Fibroblast of lung (primary cell): ENCODE measurements at places on chromosomes 3 and 15. TPM values are rescaled to one million over a fixed set of nuclear protein-coding genes. Genes with fewer than 3 reads are reported as not detected.

- no peaks in the 10 kb centered on the region for H3K4me1 ChIP-seq
- H3K4me3 ChIP-seq: no peak overlapping the region
- DNase-seq: peak; percentile 82
- H3K27ac ChIP-seq: no peak overlapping the region
- H3K36me3 ChIP-seq: no peaks in the 10 kb centered on the region
Measured at GRCh38 chr3:190265796-190266195, 56.5 kb downstream of the CLDN1 start.

DNA sequence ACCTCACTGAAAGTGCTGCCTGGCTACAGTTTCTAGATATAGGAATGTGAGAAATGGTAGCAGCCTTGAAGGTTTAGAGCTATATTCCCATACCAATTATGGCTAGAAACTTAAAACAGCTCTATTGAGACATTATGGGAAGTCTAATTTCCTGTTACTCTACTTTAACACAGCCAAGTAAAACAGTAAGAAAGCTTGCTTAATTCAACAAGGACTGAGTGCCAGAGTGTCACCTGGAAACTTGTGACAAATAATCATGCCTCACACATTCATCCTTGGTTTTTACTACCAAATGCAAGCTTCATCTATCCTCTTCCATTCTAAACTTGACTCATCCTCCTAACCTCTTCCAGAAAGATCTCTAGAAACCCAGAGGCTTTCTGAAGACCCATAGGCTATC, 41.7 kb downstream of the UBE3A start:
- H3K4me3 ChIP-seq: no peak overlapping the region
- H3K27ac ChIP-seq: no peak overlapping the region
- no peaks in the 10 kb centered on the region for H3K27me3 ChIP-seq

IGF2BP2 gene
- total RNA-seq: 26.2 and 46.1 TPM in 2 replicates

DNA sequence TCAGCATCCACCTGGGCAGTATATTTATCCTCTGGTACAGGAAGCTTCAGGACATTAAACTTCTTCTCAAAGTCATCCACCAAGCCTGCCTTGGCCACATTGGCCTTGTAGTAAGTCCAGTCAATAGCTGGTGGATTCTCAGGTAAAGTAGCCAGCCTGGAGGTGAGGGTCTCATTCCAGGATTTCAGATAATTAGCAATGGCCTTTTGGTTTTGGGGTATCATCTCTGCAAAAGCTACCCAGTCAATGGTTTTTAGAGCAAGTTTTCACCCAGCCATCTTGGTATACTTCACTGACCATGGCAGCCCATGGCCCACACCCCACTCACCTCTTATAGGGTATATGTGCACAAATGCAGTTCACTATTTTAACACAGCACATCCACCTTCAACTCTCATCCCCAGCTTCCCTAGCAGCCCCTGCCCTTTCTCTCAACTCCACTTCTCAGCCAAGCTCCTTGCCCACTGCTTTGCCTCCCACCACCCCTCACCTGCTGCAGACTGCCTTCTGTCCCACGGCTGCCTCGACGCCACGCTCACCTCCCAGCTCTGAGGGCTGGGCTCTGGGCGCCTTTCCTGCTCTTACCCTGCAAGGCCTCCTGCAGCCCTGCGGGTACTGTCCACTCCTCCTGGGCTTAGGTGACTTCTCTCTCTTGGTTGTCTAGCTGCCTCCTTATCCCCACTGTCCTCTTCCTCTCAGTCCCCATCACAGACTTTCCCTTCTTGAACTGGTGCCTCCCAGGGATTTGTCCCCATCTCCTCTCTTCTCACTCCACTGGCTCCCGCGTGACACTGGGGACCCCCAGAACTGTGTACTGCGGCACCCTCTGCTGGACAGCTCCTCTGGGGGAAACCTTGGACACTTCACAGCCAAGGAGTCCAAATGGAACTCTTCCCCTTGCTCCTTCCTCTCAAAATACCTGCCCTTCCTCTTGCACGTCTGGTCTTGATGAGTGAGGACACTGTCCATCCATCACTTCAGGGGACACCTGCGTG, 1.7 kb upstream of the TGM5 start:
- no peaks in the 10 kb centered on the region for H3K4me1 ChIP-seq
- DNase-seq: no peak
- H3K27ac ChIP-seq: no peak overlapping the region
- H3K27me3 ChIP-seq: peaks cover 13% of the 10 kb centered on the region
- H3K36me3 ChIP-seq: no peaks in the 10 kb centered on the region

TEX55 gene
- total RNA-seq: not detected in 2 replicates

HACD3 gene
- 71.4 and 95.6 TPM in 2 replicates for total RNA-seq

- no peak for DNase-seq
- no peak overlapping the region for H3K27ac ChIP-seq
- no peaks in the 10 kb centered on the region for H3K4me1 ChIP-seq
Measured at GRCh38 chr3:106302451-106303221, 433.8 kb upstream of the CBLB start.

GRCh38 chr3:74066456-74066855, 441.7 kb upstream of the PDZRN3 start:
- H3K27ac ChIP-seq: no peak overlapping the region
- no peaks in the 10 kb centered on the region for H3K27me3 ChIP-seq
- no peak for DNase-seq
- no peak overlapping the region for H3K4me3 ChIP-seq

GRCh38 chr3:138452436-138452835, 18.0 kb downstream of the ESYT3 start:
- no peaks in the 10 kb centered on the region for H3K4me1 ChIP-seq
- peaks cover 8% of the 10 kb centered on the region for H3K27me3 ChIP-seq
- no peak overlapping the region for H3K4me3 ChIP-seq
- H3K36me3 ChIP-seq: no peaks in the 10 kb centered on the region
- no peak overlapping the region for H3K27ac ChIP-seq
- no peak for DNase-seq

- H3K4me1 ChIP-seq: no peaks in the 10 kb centered on the region
- DNase-seq: peak; percentile 61
- H3K27ac ChIP-seq: no peak overlapping the region
- H3K36me3 ChIP-seq: no peaks in the 10 kb centered on the region
- H3K27me3 ChIP-seq: no peaks in the 10 kb centered on the region
Measured at GRCh38 chr3:80213086-80213485, 445.3 kb upstream of the ROBO1 start.

GRCh38 chr15:47609693-47610092, 107.6 kb upstream of the SEMA6D start:
- no peak overlapping the region for H3K4me3 ChIP-seq
- H3K36me3 ChIP-seq: no peaks in the 10 kb centered on the region
- no peaks in the 10 kb centered on the region for H3K4me1 ChIP-seq
- no peak for DNase-seq
- H3K27ac ChIP-seq: no peak overlapping the region

TM6SF1 gene
- total RNA-seq: 2.3 and 3.6 TPM in 2 replicates

CLDN18 gene
- total RNA-seq: not detected in 2 replicates

GRCh38 chr3:84136425-84136824, 822.4 kb upstream of the CADM2 start:
- H3K4me3 ChIP-seq: no peak overlapping the region
- DNase-seq: peak; percentile 0
- H3K36me3 ChIP-seq: no peaks in the 10 kb centered on the region
- H3K27me3 ChIP-seq: no peaks in the 10 kb centered on the region
- H3K4me1 ChIP-seq: no peaks in the 10 kb centered on the region
- H3K27ac ChIP-seq: no peak overlapping the region

- no peak overlapping the region for H3K27ac ChIP-seq
- no peak for DNase-seq
- no peak overlapping the region for H3K4me3 ChIP-seq
Measured at GRCh38 chr3:37456781-37457180, 282.4 kb upstream of the LRRFIP2 start.

WNT7A gene
- not detected in 2 replicates for total RNA-seq

DNA sequence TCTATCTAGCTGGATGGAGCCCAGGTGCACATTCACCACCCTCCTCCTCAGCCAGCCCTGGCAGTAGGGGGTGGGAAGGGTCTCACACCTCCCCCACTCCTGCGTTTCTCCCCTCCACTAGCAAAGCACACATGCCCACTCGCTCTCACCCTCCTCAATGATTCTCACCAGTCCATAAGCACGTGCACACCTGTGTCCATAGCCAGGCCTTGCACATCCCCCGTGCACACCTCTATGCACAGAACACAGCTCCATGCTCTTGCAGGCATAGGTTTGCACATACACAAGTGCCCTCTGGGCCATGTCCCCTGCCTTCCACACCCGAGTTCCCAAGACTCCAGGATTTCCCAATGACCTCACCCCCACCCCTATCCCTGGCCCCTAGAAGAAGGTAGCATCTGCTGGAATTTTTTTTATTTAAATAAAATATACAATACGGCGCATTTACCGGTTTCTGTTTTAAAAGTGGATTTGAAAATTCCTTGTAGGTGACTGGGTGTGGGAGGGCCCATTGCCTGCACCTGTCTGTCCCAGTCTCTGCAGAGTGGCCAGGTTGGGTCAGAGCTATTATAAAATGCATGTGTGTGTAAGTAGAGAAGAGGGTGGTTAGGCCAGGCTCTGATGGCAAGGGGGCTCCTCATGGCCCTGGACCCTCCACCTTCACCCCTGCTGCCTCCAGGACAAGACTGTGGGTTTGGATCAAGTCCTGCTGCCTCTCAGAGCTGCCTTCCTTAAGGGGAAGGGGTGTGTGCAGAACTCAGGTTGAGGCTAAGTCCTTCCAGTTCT, 49.1 kb downstream of the HCN4 start:
- H3K4me1 ChIP-seq: no peaks in the 10 kb centered on the region
- no peak for DNase-seq
- H3K4me3 ChIP-seq: no peak overlapping the region
- no peak overlapping the region for H3K27ac ChIP-seq
- H3K36me3 ChIP-seq: no peaks in the 10 kb centered on the region
- peaks cover 3% of the 10 kb centered on the region for H3K27me3 ChIP-seq

CD80 gene
- under 0.01 TPM in 2 replicates for total RNA-seq

DNA sequence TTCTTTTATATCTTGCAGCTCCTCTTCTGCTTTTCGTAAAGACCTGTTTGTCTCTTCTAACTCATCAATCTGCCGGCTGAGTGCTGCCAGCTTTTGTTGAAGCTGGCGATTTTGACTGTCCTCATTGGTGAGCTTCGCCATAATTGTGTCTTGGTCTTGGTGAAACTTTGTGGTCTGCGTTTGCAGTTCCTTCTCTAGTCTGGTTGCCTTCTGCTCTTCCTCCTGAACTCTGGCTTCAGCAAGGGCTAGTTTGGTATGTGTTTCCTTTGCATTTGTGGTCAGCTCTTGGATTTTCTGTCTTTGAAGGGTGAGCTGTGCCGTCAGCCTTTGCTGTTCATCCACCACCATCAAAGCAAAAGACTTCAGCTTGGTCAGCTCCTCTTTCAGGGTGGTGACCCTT, 32.9 kb downstream of the CMSS1 start:
- no peak overlapping the region for H3K27ac ChIP-seq
- no peak for DNase-seq
- peaks cover 5% of the 10 kb centered on the region for H3K4me1 ChIP-seq

DNA sequence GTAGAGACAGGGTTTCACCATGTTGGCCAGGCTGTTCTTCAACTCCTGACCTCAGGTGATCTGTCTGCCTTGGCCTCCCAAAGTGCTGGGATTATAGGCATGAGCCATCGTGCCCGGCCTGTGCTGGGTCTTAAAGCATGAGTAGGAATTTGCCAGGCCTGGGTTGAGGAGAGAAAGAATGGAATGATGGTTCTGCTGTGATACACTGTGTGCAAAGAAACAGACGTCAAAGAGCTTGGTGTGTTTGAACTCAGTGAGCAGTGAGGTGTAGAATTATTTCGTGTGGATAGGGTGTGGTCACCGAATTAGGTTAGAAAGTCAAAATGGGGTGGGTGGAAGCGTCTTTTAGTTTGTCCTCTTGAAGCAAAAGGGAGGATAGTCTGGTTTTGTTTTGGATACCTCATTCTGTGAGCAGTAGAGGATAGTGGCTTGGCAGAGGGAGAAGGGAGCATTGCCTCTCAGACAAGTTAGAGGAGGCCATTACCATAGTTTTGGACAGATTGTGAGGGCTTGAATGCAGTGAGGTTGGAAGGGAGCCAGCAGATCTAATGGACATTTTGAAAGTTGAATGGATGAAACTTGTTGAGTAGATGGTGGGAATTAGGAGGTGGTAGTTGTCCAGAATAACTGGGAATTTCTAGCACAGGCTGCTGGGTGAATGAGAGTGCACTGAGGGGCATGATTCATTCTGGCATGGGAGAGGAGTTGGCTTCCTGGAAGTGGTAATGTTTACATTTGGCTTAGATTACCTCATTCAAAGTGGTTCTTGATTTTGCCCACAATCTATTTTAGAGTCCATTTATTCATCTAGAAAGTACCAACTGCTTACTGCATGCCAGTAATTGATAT, 27.2 kb downstream of the AKAP13 start:
- DNase-seq: peak; percentile 87
- H3K27me3 ChIP-seq: no peaks in the 10 kb centered on the region
- no peak overlapping the region for H3K4me3 ChIP-seq
- H3K27ac ChIP-seq: peak overlapping the region; percentile 68

LYZL4 gene
- not detected in 2 replicates for total RNA-seq

DNA sequence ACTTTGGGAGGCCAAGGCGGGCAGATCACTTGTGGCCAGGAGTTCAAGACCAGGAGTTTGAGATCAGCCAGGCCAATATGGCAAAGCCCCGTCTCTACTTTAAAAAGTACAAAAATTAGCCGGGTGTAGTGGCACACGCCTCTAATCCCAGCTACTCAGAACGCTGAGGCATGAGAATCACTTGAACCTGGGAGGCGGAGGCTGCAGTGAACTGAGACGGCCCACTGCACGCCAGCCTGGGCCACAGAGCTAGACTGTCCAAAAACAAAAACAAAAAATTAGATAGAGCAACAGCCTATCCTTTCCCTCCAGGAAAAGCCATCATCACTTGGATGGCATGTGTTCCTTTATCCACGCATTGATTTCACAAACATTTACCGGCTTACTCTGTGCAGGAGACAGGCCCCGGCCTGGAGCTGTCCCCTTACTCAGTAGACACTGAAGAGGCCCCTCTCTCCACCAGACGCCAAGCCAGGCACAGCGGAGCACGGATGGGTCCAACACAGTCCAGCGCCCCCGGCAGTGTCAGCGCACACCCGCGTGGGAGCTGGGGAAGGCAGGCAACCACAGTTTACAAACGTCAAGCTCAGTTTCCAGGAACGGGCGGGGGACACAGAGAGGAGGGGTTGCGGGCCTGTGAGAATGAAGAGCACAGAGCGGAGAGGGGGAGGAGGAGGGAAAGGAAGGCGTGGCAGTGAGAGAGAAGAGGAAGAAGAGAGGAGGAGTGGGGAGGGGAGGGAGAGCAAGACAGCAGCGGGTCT, 3.1 kb downstream of the GP5 start:
- no peaks in the 10 kb centered on the region for H3K36me3 ChIP-seq
- H3K27ac ChIP-seq: no peak overlapping the region
- peaks cover 4% of the 10 kb centered on the region for H3K4me1 ChIP-seq
- H3K4me3 ChIP-seq: no peak overlapping the region
- peaks cover 21% of the 10 kb centered on the region for H3K27me3 ChIP-seq

DNA sequence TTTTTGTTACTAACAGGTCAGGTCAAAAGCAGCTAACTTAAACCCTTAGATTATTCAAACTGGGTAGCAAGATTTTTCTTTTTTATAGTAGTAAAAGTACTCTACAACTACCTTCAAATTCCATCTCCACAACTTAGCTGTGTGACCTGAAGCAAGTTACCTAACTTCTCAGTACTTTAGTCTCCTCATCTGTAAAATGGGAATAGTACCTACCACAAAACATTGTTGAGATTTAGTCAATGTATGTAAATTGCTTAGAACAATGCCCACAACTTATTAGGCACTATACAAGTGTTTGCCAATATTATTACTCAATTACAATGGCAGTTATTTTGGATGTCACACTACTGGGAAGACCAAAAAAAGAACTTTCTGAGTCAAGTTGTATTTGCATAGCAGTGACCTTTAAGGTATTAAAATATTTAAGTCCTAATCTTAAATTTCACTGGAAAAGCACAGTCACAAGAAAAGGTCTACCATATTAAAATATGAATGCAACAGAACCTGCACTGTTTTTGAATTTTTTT, 2.9 kb downstream of the TASOR start:
- no peaks in the 10 kb centered on the region for H3K4me1 ChIP-seq
- no peak for DNase-seq
- no peak overlapping the region for H3K27ac ChIP-seq
- H3K4me3 ChIP-seq: no peak overlapping the region
- H3K36me3 ChIP-seq: no peaks in the 10 kb centered on the region
